Heart right ventricle (tissue), 16 donors: ENCODE measurements at places on chromosomes 3 and 15. TPM values are rescaled to one million over a fixed set of nuclear protein-coding genes. Genes with fewer than 3 reads are reported as not detected.

GRCh38 chr15:91426412-91426811 lies 326.4 kb downstream of the SV2B start:
- no peak for DNase-seq
- H3K4me3 ChIP-seq, result no peak overlapping the region
- H3K4me1 ChIP-seq, result no peaks in the 10 kb centered on the region
- no peaks in the 10 kb centered on the region for H3K36me3 ChIP-seq
- H3K27ac ChIP-seq, result no peak overlapping the region

DNA sequence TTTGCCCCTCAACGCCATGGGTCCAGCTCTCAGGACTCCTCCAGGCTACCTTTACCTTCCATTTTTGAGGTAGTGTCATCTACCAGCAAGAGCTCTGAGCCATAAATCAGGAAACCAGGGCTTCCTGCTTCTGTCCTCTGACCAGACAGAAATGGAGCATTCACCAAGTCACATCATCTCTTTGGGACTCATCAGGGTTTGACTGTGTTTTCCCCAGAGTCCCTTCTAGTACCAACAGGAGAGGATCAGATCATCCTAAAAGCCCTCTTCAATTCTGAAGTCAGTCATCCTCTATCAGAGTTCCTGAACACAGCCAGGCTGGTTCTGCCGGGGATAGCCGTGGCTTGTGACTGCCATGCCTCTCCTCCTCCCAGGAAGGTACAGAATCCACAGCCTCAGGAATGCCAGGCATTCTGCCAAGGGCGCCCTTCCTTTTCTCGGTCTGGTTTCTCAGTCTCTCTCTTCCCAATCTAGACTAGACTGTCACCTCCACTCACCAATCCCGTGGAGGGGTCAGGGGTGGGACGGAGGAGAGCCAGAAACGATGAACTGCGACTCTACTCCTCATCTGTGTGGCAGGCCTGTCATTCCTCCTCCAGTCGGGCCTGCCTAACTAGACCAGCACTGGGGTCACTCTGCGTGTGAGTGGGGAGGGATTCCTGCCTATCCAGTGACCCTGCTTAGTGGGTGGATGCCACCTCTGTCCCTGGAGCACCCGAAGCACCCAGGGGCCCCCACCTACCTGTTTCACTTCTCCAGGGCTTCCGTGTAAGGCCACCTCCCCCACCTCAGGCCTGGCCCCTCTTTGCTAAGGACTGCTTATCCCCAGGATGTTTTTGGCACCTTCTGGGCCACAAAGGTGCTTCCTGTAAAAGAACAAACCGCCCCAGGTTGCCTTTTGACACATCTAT lies 30.9 kb downstream of the CCNL1 start:
- H3K4me1 ChIP-seq, result peaks cover 27% of the 10 kb centered on the region
- peak; percentile 22 for DNase-seq
- peak overlapping the region; percentile 86 for H3K27ac ChIP-seq

DNA sequence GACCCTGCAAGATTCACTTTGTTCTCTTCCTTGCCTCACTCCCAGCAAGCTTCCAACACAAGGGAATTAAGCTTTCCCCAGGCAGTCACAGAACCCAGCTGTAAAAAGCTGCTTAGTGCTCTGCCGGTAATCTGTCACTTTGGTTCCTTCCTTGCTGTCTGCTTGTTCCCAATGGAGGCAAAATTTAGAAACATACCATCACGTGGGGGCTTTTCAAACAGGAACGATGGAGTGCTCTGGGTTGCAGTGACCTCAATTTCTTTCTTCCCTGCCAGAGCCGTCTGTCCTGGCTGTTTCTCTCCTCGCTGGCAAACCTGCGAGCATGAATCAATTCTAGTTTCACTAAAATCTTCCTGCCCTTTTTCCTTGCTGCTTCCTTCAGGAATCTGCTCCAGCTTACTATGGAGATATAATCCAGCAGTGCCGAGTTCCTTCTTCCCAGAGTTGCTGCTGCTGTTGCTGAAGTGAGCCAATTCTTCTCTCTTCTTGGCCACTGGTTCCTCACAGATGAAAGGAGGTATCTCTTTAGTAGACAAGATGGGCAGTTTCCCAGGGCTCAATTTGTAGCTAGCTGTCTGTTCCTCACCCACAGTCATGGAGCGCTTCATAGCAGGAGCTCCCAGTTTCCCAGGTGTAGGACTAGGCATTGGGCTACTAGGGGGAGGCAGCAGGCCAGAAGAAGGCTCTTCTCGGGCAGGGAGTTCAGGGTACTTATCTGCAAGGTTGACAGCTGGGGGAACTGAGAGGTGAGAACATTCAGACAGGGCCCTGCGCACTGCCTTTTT lies 88.1 kb downstream of the DHX30 start:
- DNase-seq, result peak; percentile 57
- no peaks in the 10 kb centered on the region for H3K36me3 ChIP-seq
- peak overlapping the region; percentile 43 for H3K27ac ChIP-seq

- H3K27ac ChIP-seq, result peak overlapping the region; percentile 45
- no peaks in the 10 kb centered on the region for H3K27me3 ChIP-seq
- no peak overlapping the region for H3K4me3 ChIP-seq
- DNase-seq, result peak; percentile 65
- H3K36me3 ChIP-seq, result no peaks in the 10 kb centered on the region
Observed at GRCh38 chr3:100210772-100211135, 50.0 kb upstream of the TBC1D23 start.

- no peak for DNase-seq
- H3K27ac ChIP-seq, result no peak overlapping the region
Observed at GRCh38 chr3:41418961-41419691, 219.8 kb downstream of the CTNNB1 start.

DNA sequence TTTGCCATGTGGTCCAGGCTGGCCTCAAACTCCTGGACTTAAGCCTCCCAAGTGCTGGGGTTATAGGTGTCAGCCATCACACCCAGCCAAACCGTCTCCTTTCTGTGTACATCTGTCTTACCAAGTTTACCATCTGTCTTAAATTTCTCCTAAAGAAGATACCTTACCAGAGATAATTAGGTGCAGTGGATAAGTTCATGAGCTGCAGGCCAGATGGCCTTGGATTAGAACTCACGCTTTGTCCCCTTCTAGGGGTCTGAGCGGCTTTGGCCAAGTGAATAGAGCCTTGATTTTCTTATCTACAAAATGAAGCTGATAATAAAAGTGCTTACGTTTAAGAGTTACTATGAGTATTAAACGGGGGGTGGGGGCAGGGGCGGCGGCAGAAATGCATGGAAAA lies 103.9 kb downstream of the SUCLG2 start:
- no peak for DNase-seq
- H3K36me3 ChIP-seq, result no peaks in the 10 kb centered on the region
- H3K4me3 ChIP-seq, result no peak overlapping the region
- H3K27ac ChIP-seq, result no peak overlapping the region

DNA sequence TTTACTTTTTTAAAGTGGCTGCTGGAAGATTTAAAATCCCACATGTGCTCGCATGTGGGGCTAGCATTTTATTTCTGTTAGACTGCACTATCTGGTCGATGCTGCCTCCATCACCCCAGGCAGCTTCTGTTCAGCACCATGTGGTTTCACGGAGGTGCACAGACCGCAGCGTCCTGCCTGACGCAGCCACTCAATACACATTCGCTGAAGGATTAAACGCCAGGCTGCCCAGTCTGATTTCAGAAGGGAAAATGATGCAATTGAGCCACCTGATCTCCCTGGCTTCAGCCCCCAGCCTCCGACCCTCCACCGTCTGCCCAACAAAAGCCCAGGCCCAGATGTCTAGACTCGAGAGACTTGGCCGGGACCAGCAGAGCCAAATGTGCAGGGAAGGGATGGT lies 84.5 kb downstream of the MEGF11 start:
- no peaks in the 10 kb centered on the region for H3K36me3 ChIP-seq
- no peak overlapping the region for H3K27ac ChIP-seq
- H3K4me1 ChIP-seq, result no peaks in the 10 kb centered on the region
- peaks cover 16% of the 10 kb centered on the region for H3K27me3 ChIP-seq
- no peak for DNase-seq

DNA sequence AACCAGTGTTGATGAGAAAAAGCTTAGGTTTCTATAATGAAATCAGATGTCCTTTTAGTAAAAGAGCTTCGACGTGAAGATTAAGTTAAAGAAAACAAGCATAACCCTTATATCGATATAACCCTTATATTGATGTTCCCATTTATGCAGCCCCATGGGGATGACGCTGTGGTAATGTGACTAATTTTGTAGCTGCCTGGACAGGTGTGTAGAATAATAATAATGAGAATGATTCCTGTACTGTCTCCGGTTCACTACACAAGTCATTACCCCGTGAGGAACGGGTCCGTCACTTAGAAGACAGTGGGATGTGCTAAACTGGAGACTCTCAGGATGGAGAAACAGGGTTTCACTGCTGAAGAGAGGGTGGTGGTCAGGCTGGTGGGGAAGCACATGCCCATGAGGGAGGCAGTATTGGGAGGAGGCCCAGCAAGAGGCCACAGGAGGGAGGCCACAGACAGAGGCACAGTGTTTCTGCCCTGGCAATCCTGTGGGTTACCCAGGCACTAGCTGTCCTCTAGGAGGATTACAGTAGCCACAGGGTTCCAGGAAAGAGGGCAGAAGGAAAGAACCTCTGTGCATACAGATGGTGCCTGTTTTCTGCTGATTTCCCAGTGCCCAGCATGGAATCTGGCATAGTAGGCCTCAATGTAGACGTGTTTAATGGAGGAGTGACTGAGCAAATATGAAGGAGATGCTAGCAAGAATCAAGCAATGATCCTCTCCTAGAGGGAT lies 191.1 kb upstream of the TSC22D2 start:
- H3K27me3 ChIP-seq, result no peaks in the 10 kb centered on the region
- H3K4me1 ChIP-seq, result peaks cover 15% of the 10 kb centered on the region
- H3K4me3 ChIP-seq, result no peak overlapping the region
- no peak overlapping the region for H3K27ac ChIP-seq
- H3K36me3 ChIP-seq, result no peaks in the 10 kb centered on the region

- no peak for DNase-seq
- no peak overlapping the region for H3K27ac ChIP-seq
- no peak overlapping the region for H3K4me3 ChIP-seq
- H3K27me3 ChIP-seq, result no peaks in the 10 kb centered on the region
- peaks cover 59% of the 10 kb centered on the region for H3K4me1 ChIP-seq
- H3K36me3 ChIP-seq, result no peaks in the 10 kb centered on the region
Observed at GRCh38 chr3:72444656-72445223, 403.5 kb downstream of the SHQ1 start.

- H3K27me3 ChIP-seq, result no peaks in the 10 kb centered on the region
- H3K27ac ChIP-seq, result peak overlapping the region; percentile 87
- peaks cover 42% of the 10 kb centered on the region for H3K4me1 ChIP-seq
- no peak for DNase-seq
Observed at GRCh38 chr3:100046986-100047385, 67.3 kb downstream of the FILIP1L start.

DNA sequence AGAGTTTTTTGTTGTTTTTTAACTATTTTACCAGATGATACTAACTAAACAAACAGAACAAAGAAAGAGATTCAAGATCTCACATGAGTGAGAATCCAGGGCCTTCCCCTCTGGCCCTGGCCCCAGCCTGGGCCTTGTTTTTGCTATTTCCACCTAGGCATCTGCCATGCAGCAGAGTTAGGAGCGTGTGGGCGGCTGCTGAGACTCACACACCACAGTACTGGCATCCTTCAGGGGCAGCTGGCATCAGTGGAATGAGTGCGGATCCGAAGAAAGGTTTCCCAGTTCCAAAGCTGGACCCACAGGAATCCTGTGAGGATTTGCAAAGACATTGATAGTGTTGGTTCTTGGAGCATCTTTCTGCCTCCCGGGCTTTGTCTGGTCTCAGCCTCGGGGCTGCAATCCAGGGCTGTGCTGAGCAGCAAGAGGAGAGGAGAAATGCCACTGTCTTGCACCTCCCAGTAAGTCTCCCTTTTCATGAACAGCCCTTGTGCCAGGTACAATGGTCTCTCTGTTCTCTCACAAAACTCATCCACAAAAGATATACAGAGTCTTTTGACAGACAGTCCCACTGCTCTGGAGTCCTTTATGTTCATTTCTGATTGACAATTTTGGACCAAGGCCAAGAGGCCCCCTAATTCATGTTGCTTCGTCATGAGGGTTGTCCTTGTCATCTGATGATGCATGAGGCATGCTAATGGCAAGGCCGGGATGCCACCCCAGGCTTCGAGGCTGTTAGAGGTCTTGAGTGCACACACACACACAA lies 46.6 kb downstream of the APH1B start:
- no peak overlapping the region for H3K27ac ChIP-seq
- no peaks in the 10 kb centered on the region for H3K36me3 ChIP-seq
- H3K27me3 ChIP-seq, result no peaks in the 10 kb centered on the region
- no peak overlapping the region for H3K4me3 ChIP-seq
- H3K4me1 ChIP-seq, result no peaks in the 10 kb centered on the region

Gene NRROS
- polyA plus RNA-seq, result 2.5 TPM

Gene ROBO2
- 0.15 TPM for polyA plus RNA-seq

Gene RBMS3
- polyA plus RNA-seq, result 3.2 TPM

Gene GLDN
- polyA plus RNA-seq, result 0.65 TPM

Gene ACP3
- 0.59 TPM for polyA plus RNA-seq
